Right renal pelvis (tissue), 4 donors: ENCODE measurements at places on chromosomes 1 and 21. TPM values are rescaled to one million over a fixed set of nuclear protein-coding genes. Genes with fewer than 3 reads are reported as not detected.

IFI44L gene
- polyA plus RNA-seq: 4.5 TPM

PLXNA2 gene
- polyA plus RNA-seq: 12.6 TPM

OR2M3 gene
- 0.04 TPM for polyA plus RNA-seq

ZSWIM5 gene
- polyA plus RNA-seq: 6.8 TPM

FCRL2 gene
- 0.04 TPM for polyA plus RNA-seq

EIF4G3 gene
- 73.3 TPM for polyA plus RNA-seq

CASZ1 gene
- polyA plus RNA-seq: 24.5 TPM

F5 gene
- polyA plus RNA-seq: 2.6 TPM

SPAG17 gene
- 7.9 TPM for polyA plus RNA-seq
